ENCODE measurements at places on chromosomes 1 and 21.
A peak's percentile ranks its signal among the peaks of the same experiment; 100 is the strongest.

DNA sequence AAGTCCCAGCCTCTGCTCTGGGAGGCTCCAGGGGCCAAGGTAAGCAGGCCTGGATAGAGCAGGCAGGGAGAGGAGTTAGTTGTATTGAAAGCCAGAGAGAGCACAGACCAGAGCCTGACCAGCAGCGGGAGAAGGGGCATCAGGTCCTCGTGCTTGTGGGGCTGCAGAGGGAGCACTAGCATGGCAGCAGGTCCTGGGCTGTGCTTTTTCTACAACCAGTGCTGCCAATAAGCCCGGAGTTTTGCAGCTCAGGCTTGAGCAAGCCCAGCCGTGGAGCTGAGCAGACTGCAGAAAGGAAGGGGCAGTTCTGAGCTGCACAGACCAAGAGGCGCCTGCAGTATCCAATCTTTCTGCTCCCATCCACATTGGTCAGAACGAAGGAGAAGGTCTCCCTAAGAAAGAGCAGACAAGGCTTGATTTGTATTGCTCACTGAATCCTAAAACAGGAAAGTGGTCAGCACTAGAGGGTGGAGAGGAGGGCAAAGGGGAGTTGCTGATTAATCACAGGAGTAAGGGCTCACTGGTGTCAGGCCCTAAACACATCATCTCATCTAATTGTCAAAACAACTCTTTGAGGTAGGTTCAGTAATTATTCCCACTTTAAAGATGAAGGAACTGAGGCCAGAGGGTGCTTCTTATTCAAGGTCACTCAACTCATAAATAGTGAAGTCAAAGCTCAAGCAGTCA lies 2.7 kb downstream of the DENND2D start:
- DNase-seq = no peak

DNA sequence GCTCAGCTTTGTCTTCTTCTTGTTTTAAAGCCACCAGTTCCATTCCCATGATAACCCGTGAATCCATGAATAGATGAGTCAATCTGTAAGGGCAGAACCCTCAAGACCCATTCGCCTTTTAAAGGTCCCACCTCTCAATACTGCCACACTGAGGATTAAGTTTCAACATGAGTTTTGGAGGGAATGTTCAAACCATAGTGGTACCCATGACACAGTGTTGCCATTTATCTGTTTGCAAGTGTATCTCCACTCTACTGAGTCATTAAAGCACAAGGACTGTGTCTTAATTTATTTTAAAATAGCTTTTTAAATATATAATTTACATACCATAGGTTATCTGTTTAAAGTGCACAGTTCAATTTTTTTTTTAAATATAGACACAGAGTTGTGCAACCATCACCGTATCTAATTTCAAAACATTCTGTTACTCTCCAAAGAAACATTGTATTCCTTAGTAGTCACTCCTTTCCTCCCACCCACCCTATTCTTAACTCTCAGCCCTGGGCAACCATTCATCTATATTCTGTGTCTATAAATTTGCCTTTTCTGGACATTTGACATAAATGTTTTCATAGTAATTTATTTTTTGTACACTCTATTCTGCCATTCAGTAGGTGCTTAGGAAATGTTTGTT lies 4.8 kb upstream of the IL24 start:
- no peak for DNase-seq

GRCh38 chr1:51280321-51280978 lies 44.4 kb downstream of the RNF11 start:
- DNase-seq = no peak

DNA sequence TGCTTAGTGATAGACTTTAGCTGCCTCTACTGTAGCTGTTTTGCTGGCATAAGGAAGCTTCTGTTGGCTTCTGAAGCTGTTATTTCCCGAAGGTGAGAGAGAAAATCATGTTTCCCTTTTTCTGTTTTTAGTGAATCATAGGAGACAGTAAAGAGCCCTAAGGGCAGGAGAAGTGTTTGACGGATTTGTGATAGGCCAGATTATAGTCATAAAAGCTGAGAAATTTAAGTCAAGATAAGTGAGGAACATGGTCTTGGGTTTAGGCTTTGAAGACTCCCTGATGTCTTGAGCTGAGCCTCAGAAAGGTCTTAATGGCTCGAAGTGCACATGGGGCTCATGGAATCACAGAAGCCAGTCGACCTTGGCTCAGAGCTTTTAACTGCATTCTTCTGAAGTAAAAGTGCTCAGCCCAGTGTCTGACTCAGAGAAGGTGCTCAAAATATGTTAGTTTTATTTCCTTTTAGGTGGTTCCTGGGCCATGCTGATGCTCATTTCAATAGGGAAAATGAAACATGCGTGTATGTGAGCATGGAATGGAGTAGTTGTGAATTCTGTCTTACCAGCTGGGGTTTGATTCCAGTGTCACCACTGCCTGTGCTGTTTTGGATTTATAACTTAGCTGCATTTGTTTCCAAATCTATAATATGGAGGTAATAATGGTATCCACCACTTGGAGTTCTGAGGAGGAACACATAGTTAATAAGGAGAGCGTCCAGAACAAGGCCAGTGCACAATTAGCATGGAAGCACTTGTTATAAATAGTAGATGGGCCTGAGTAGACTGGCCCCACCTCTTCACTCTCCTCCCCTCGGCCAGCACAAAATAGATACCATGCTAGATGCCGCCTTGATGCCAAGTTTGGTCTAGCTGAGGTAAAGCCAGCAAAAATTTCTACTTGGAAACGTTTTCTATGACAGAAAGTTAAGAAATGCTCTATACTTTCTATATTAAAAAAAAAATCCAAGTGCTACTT lies 99.2 kb downstream of the C1orf21 start:
- DNase-seq = no peak

GRCh38 chr1:177119311-177119710 lies 45.2 kb downstream of the ASTN1 start:
- no peak for DNase-seq

DNA sequence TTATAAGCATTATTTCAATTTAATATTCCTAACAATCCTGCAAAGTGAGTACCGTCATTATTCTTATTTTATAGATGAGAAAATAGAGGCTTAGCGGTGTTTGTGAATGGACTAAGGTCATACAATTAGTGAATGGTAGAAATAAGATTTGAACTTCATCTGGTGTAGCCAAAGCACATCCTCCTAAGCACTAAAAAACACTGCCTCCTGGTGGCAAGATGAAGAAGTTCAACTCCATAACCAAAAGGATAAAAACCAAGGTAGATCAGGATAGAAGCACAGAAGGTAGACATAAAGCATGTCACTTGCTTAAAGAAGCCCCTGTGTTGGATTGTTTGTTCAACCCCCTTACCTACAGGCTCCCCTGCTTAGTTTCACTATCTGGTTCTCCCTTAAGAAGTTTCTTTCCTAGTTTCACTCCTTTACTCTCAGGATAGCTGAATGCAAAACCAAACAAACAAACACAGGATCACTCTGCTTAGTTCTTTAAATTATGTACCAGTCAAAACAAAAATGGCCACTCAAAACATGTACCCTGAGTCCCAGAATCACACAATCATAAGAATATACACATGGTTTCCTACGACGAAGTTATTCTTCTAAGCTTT lies 12.7 kb upstream of the AIM2 start:
- no peak for DNase-seq

DNA sequence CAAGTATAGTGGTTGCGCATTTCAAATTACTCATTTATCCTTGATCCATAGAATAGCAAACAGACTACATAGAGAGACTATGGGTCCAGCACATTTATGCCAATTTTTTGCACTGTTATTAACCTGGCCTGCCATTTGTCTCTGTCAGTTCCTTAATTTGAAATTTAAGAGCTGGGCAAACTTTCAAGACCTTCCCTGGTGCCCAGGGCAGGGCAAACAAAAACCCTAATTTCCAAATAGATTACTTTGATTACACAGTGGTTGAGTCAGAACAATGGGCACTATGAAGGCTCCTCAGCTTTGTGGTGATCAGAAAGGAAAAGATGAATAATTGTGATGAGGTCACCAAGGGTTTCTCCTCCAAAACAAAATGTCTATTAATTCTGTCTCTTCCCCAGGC lies 80.6 kb downstream of the TNFSF18 start:
- no peak for DNase-seq

DNA sequence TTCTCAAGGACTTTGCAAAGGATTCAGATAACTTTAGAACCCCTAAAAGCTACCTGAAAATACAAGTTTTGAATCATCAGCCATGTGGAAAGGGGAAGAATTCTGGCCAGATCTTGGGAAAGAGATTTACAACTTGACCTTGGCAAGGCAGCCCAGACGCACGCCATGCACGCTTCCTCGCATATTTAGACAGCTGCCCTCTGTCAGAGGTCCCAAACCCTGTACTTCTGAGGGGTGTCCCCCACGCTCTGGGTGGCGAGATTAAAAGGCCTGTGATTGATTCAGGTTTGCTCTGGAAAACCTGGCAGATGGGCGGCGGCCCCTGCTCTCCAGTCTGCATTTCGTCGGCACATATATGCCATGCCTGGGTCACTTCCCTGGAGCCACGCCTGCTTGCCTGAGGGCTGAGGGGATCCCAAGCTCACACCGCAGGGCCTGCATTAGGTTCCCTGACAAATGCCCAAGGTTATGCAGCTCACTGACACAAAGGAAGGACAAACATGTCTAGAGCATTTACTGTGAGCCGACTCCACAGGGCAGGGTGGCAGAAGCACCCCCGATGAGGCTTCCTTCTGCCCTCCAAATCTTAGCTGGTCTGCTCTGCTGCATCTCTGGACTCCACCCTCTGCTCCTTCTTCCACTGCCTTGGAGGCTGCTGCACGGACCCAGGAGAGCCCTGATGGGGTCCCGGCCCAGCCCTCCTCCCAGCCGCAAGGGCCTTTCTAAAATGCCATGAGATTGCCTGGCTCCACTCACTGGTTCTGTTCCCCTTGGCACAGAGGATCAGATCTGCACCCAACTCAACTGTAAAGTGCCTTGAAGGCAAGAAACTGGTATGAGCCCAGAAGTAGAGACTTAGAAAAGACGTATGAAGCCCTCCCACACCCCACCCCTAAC lies 103.9 kb downstream of the BCAR3 start:
- no peak for DNase-seq

- DNase-seq = no peak
Measured at GRCh38 chr1:226325178-226325577, 16.2 kb upstream of the LIN9 start.

DNA sequence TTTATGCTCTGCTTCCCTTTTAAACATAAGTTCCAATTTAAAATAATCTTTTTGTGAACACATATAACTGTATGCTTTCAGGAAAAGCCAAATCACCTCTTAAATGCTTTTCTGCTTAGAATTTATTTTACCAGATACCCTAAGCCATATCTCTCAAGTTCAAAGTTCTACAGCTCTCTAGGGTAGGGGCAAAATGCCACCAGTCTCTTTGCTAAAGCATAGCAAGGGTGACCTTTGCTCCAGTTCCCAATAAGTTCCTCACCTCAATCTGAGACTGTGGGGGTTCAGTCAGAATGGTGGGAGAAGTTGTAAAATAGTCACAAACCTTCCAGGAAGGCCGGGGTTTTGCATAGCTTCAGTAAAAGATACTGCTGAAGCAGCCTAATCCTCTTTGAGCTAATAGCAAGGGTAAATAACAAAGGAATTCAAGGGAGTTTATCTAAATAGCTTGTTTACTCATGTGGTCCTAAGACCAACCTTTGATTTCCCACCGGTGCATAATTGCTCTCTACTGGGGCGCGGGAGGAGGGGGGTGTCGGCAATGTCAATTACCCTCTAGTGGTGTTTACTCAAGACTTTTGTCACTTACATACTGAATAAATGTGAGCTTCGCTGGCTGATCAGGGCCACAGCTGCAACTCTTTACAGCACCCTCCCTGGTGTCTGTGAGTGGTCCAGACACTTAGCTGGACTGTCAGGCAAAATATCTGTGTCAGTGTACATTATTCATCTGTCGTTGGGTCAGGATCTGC lies 1376.2 kb downstream of the NCAM2 start:
- no peak for DNase-seq

- no peak for DNase-seq
Measured at GRCh38 chr1:103171041-103171590, 62.8 kb upstream of the COL11A1 start.

DNA sequence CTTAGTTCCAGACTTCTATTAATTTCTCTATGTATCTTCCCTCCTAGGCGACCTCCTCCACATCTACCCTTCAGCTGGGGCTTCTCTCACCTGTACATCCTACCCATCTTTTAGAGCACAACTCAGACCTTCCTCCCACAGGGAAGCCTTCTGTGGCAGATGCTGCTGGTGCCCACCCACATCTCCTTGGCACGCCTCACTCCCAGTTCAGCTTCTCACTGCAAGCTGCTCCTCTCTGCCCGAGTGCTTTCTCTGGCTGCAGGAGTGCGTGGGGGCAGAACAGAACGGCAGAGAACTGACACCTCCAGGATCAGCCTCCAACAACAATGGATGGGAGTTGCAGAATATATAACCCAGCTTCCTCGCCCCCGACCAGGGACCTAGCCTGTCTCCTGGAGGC lies 36.5 kb downstream of the ZBTB18 start:
- DNase-seq = no peak

DNA sequence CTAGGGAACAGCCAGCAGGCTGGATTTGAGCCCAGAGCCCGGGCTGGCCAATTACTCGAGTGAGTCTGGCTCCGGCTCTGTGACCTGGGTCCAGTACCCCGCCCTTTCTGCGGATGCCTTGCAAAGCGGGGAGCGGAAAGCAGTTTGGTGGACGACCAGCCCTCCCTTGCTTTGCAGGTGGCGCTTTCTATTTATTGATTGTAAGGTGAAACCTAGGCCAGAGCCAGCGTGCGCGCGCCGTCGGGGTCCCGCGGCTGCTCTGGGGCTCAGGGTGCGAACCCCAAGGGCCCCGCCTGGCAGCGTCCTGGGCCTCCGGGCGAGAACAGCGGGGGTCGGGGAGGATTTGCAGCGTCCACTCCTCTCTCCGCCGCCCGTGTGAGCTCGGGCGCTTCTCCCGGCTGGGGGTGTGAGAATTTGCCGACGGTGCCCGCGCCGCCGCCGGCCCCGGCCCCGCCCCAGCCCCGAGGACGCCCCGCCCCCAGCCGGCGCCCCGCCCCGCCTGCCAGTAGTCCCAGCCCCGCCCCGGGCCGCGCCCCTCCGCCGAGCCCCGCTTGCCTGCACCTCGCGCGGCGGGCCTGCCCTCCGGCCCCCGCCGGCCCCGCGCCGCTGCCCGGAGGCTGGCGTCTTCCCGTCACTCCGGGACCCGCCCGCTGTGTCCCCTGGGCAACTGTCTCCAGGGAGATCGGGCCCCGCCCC lies 37.6 kb downstream of the PIK3CD start:
- peak; percentile 70 for DNase-seq

- no peak for DNase-seq
Measured at GRCh38 chr1:230281556-230281955, 144.6 kb downstream of the PGBD5 start.

GRCh38 chr1:235460770-235461169 lies 43.5 kb downstream of the B3GALNT2 start:
- no peak for DNase-seq

- no peak for DNase-seq
Measured at GRCh38 chr1:60797351-60797750, 285.0 kb upstream of the NFIA start.

- DNase-seq = no peak
Measured at GRCh38 chr1:177448652-177449357, 278.0 kb downstream of the BRINP2 start.

- no peak for DNase-seq
Measured at GRCh38 chr1:47785561-47786271, 211.5 kb downstream of the TRABD2B start.
